ENCODE measurements at places on chromosomes 12 and 14. TPM values are rescaled to one million over a fixed set of nuclear protein-coding genes. Genes with fewer than 3 reads are reported as not detected.

Gene CFAP54
- 0.87 TPM for polyA plus RNA-seq

Gene SIRT4
- 1.4 TPM for polyA plus RNA-seq

GRCh38 chr12:66905201-66905600, 226.3 kb upstream of the GRIP1 start:
- no peaks in the 10 kb centered on the region for H3K36me3 ChIP-seq
- no peak overlapping the region for H3K4me3 ChIP-seq
- no peaks in the 10 kb centered on the region for H3K27me3 ChIP-seq
- no peaks in the 10 kb centered on the region for H3K4me1 ChIP-seq

DNA sequence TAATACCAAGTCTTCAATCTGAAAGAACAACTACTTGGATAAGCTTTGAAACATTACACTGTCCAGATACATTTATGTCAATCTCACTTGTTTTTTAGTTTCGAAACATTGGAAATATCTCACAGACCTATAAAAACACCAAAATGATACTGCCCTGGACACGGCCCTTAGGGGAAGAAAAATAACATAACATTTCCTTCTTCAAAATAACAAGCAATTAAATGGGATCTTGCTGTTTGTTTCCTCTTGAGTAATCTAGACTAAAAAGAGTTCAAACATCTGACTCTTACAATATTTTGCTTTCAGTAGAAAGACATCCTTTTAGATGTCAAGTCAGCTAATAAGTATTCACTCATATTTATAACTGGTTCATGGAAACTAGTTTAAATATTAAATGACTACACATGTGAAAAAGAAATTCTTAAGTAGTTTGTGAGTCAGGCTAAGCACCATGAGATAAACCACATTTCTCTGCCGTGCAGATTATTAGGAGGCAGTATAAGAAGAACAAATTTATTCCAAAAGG, 87.5 kb downstream of the EPS8 start:
- H3K27me3 ChIP-seq = no peaks in the 10 kb centered on the region
- H3K4me3 ChIP-seq = no peak overlapping the region
- no peak for DNase-seq
- no peaks in the 10 kb centered on the region for H3K4me1 ChIP-seq
- H3K36me3 ChIP-seq = no peaks in the 10 kb centered on the region
- peak overlapping the region; percentile 53 for H3K27ac ChIP-seq

- H3K36me3 ChIP-seq = peaks cover 90% of the 10 kb centered on the region
- H3K4me1 ChIP-seq = no peaks in the 10 kb centered on the region
- no peaks in the 10 kb centered on the region for H3K27me3 ChIP-seq
Observed at GRCh38 chr12:56600753-56601152, 29.4 kb downstream of the BAZ2A start.

GRCh38 chr12:44287545-44287944, 451.7 kb downstream of the TMEM117 start:
- no peaks in the 10 kb centered on the region for H3K36me3 ChIP-seq
- no peak for DNase-seq
- H3K4me3 ChIP-seq = no peak overlapping the region
- H3K4me1 ChIP-seq = no peaks in the 10 kb centered on the region
- no peak overlapping the region for H3K27ac ChIP-seq

GRCh38 chr14:91032248-91032647, 28.2 kb downstream of the RPS6KA5 start:
- H3K4me1 ChIP-seq = peaks cover 11% of the 10 kb centered on the region
- H3K36me3 ChIP-seq = no peaks in the 10 kb centered on the region
- H3K27me3 ChIP-seq = no peaks in the 10 kb centered on the region
- no peak overlapping the region for H3K27ac ChIP-seq

All from SK-N-SH (cell line).